Cortex of kidney (tissue), 1 donor: ENCODE measurements at places on chromosomes 12 and 14.

DNA sequence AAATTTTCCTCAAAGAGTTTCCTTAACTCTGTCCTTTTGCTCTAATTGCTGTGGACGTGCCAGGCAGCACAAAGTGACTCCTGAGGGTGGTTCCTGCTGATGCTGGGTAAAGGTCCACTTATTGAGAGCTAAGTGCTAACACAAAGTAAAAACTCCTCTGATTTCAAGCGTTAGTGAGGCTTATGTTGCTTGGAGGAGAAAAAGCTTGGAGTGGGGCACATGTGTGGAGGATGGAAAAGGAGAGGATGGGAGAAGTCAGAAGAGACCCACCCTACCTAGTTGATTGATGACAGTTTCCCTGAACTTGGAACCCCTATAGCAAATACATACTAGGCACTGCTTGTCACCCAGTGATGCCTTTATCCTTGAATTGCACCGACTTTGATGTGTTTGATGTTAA lies 10.1 kb upstream of the SLC11A2 start:
- no peak for DNase-seq

GRCh38 chr12:2652011-2652400 lies 142.8 kb upstream of the FKBP4 start:
- DNase-seq = no peak

- no peak for DNase-seq
Measured at GRCh38 chr12:92698474-92698873, 4.3 kb upstream of the PLEKHG7 start.

DNA sequence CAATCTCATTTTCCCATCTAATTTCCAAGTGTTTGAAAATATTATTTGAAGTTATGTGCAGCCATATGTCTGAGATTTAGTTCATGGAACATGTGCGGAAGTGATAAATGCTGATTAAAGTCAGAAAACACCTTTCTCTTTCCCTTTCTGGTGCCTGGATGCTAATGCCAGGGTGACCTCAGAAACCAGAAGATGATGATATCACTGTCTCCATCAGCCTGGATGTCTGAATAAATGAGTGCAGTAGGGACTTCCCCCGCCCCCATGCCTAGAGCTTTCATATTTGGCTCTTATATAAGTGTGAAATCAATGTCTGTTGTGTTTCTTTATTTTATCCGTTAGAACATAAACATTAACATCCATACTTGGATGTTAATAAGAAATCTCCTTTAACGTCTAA lies 261.9 kb upstream of the LRIG3 start:
- DNase-seq = no peak
